ENCODE measurements at places on chromosomes 12 and 14. TPM values are rescaled to one million over a fixed set of nuclear protein-coding genes. Genes with fewer than 3 reads are reported as not detected.

The STAT6 gene
- 333 TPM for total RNA-seq

The BMP4 gene
- total RNA-seq, result not detected

The RHEBL1 gene
- total RNA-seq, result 16.0 TPM

The POTEM gene
- not detected for total RNA-seq

GRCh38 chr12:105946493-105946901, 192.3 kb downstream of the NUAK1 start:
- H3K4me1 ChIP-seq, result no peaks in the 10 kb centered on the region
- DNase-seq, result no peak
- no peaks in the 10 kb centered on the region for H3K27me3 ChIP-seq
- no peaks in the 10 kb centered on the region for H3K36me3 ChIP-seq
- no peak overlapping the region for H3K27ac ChIP-seq

DNA sequence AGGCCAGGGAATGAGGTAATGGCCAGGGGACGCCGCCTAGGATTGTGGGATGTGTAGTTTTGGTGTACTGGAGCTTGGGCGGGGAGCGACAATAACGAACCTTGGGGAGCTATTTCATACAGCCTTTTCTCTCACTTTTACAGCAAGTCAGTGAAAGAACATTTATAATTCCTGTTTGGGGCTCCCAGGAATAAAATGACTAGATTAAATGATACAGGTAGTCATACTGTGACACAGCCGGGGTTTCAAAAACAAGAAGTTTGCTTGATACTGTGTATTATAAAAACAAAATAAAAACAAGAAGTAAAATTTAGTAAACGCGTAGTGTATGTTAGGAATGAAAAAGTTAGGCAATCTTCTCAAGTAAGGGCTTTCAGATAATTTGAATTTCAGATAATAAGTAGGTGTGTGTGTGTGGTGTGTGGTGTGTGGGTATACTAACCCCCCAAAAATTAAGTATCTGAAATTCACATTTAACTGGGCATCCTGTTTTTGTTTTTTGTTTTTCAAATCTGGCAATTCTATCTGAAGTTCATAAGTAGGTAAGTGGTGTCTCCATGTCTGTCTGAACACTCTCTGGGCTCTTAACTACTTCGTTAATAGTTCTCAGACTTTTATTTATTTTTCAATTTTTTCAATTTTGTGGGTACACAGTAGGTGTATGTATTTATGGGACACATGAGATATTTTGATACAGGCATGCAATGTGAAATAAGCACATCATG, 458 bp upstream of the DCTN2 start:
- no peak for DNase-seq
- peaks cover 51% of the 10 kb centered on the region for H3K4me1 ChIP-seq
- peak overlapping the region; percentile 95 for H3K27ac ChIP-seq
- peaks cover 13% of the 10 kb centered on the region for H3K36me3 ChIP-seq
- H3K4me3 ChIP-seq, result peak overlapping the region; percentile 98

DNA sequence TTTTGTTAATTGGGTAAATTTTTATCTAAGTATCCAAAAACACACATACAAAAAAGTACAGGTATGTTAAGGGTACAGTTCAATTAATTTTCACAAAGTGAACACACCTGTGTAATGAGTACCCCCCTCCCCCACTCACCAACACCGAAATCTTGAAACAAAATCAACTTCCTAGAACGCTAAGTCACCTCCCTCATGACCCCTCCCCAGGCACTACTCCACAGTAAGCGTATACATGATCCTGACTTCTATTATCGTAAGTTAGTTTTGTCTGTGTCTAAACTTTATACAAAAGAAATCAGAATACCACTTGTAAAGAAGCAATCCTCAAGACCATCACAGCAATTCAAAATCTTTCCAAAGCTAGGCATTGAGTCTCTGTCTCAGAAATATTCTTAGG, 100.5 kb downstream of the MED13L start:
- no peaks in the 10 kb centered on the region for H3K27me3 ChIP-seq
- peaks cover 41% of the 10 kb centered on the region for H3K4me1 ChIP-seq
- H3K27ac ChIP-seq, result no peak overlapping the region
- H3K4me3 ChIP-seq, result no peak overlapping the region
- H3K36me3 ChIP-seq, result peaks cover 2% of the 10 kb centered on the region

DNA sequence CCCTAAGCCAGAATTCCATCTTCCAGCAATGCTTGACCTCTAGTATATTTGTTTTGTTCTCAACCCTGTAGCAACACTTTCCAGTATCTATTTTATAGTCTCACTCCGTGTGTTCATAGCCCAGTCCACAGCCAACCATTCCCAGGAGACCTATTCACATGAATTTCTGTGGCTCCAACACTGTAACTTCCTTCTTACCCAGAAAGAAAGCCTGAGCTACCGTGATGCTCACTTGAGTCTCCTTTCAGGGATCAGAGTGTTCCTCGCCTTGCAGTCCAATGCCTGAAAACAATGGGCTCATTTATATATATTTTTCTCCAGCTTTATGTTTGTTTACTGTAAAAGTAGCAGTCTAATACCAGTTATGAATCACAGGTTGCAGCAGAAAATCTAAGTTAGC, 645.0 kb upstream of the NOVA1 start:
- DNase-seq, result no peak
- H3K27ac ChIP-seq, result no peak overlapping the region
- no peaks in the 10 kb centered on the region for H3K4me1 ChIP-seq

- peaks cover 23% of the 10 kb centered on the region for H3K27me3 ChIP-seq
- no peak for DNase-seq
- H3K4me3 ChIP-seq, result no peak overlapping the region
- no peak overlapping the region for H3K27ac ChIP-seq
- no peaks in the 10 kb centered on the region for H3K36me3 ChIP-seq
Measured at GRCh38 chr14:21042918-21043317, 756 bp downstream of the RNASE7 start.

DNA sequence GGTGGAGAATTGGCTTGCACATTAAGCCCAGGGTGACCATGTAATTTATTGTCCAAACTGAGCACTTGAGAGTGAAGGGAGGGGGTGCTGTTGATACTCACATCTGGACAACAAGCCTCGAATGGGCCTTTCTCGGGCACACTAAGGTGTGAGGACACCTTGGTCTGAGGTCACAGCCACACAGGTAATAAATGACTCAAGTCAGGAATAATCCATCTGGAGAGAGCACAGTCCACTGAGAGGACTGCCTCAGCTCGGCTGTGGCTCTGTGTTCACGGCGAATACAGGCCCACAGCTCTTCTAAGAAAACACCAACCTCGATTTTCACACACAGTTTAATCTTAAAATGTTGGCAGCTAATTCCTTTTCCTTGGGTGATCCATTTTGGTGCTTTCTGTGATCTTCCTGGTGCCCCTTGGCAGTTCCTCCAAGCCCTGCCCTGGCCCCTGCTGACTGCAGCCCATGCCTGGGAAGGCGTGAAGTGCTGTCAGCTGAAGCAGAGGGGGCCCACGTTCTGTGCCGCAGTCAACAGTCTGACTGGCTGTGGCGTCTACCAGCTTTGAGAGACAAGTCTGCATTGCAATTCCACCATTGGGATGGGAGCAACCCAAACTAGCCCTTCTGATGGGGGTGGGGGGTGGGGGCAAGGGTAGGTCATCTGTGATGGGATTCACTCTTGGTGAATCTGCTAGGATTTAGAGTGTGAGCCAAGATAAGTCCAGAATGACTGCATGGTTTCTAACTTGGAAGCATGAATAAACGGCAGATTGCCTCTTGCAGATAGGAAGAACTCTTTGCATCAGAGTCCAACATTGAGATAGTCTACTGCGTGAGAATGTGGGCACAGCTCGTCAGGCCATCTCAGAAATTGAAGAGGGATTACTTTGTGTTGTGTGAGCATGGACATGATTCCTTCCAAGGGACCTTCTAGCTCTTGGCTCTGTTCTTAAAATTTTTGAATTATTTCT, 42.8 kb downstream of the ZNF664 start:
- H3K4me3 ChIP-seq, result no peak overlapping the region
- peaks cover 29% of the 10 kb centered on the region for H3K36me3 ChIP-seq
- no peak for DNase-seq
- H3K27me3 ChIP-seq, result no peaks in the 10 kb centered on the region
- H3K4me1 ChIP-seq, result peaks cover 4% of the 10 kb centered on the region

All from activated T-helper 2 cell treated with anti-CD3 and anti-CD28 coated beads, Interferon-gamma antibody, Interleukin-2, Interleukin-4, amounts not matched to agents 10 μg/mL and 5 μg/mL and 100 μg/mL, durations not matched to agents 14 hours and 24 hours and 36 hours (primary cell).